ENCODE measurements at places on chromosomes 11 and 22.

DNA sequence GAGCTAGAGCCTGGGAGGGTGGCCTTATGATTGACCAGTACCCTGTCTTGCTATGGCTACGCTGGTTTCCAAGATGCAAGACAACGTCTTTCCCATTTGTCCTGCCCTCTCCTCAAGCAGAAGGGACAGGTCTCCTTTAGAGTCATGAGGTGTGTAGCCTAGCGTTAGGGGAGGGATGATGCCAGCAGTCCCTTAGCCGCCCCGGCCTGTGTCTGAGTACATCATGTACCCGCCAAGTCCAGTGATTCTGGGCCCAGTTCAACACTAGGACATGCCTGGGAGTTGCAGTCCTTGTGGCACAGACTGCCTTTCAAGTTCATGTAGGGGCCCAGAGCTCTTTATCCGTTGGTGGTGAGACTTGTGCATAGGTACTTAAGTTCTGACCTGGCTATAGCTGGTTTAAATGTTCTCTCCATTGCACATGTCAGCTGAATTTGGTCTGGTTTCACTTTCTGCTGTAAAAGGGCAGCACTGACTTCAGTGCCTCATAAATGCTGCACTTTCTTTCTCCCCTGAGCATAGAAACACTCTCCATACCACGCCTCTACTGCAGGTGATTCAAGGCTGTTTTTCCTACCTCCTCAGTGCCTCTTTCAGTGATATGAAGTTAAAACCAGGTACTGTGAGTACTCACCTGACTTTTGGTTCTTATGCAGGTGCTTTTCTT, 151.1 kb downstream of the METTL15 start:
- DNase-seq, result no peak

GRCh38 chr11:19076744-19077589, 16.4 kb upstream of the MRGPRX2 start:
- peak; percentile 14 for DNase-seq

DNA sequence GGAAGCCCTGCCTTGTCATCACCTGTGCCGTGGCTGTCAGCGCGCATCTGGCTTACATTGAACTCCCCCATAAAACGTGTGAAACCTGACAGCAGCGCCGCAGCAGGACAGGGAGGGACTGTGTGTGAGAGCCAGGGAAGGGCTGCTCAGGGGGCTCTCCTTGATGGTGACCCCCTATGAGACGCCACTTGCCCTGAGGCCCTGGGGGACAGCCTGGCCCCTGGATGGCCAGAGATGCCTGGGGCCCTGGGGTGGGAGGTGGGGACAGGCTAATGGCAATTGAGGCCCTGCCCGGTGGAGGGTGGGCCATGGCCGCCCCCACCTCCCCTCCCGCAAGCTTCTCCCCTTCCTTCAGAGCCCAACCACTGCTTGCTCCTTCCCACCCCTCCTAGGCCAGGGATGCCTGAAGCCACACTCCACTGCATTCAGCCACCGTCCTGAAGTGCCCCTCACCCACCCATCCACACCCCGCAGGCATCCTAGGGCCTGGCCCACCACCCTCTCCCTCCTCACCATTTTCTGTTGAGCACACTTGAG, 35.3 kb upstream of the KCNQ1OT1 start:
- no peak for DNase-seq

GRCh38 chr11:9016916-9017642, 13.3 kb upstream of the NRIP3 start:
- DNase-seq, result no peak

DNA sequence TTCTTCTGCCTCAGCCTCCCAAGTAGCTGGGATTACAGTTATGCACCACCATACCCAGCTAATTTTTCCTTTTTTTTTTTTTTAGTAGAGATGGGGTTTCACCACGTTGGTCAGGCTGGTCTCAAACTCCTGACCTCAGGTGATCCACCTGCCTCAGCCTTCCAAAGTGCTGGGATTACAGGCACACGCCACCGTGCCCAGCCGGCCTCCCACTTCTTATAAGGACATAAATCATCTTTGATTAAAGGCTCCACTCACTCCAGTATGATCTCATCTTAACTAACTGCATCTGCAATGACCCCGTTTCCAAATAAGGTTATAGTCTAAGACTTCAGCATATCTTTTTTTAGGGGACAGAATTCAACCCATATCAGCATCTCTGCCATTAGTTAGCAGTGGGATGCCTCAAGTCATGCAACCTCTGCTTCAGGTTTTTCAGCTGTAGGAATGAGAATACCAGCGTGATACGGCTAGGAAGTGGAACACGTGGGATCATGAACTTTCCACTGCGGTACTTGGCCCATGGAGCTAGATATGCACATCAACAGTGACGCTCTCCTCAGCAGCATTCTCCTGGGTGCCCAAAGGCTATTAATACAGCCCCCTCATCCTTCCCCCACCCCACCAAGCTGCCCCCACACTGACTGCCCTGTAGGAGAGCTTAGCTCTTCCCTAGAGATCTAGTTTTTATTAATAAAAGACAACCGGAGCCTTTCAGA, 41.4 kb downstream of the MCHR1 start:
- DNase-seq, result no peak

DNA sequence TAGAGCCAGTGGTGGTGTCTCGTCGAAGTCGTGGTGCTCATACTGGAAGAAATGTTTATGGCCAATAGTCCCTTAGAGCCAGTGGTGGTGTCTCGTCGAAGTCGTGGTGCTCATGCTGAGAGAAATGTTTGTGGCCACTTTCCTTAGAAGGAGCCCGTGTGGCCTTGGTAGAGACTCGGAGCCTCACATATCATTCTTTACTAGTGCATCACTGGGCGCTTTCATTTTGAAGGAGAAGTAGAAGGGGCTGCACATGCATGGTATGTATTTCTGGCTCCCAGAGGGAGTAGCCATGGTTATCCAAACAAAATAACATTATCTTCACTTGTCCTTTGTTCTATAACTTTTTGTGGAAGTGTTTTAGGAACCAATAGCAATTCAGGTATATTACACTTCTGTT, 69.5 kb downstream of the JAM3 start:
- no peak for DNase-seq

DNA sequence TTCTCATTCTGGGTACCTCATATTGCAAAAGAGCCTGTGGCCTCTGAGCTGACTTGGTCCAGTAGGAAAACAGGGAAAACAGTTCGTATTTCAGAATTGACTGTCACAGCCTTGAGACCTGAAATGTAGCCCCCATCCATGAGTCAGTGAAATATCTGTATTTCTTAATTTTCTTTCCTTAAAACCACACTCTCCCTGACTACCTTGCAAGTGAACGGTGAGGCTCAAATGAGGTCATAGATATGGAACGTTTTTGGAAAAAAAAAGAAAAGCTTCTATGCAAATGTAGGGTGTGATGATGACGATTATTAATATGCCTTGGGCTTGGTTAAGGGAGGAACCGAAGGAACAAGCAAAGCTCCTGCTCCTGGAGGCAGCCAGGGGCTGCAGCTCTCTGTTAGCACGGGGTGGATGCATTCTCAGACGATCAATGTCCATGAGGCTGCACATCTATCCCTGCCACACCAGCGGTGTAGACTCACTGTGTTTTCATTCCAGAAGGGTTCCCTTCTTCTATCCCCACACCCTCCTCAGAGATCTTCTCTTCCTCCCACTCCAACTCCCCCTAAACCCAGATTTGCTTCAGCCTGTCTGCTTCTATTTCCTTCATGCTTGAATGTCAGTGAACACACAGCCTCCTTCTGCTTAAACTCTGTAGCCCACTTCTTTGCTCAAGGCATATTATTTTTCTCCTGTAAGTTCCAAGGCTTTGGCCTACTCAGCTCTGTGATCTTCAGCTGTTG, 29.2 kb upstream of the SCN3B start:
- DNase-seq, result no peak

DNA sequence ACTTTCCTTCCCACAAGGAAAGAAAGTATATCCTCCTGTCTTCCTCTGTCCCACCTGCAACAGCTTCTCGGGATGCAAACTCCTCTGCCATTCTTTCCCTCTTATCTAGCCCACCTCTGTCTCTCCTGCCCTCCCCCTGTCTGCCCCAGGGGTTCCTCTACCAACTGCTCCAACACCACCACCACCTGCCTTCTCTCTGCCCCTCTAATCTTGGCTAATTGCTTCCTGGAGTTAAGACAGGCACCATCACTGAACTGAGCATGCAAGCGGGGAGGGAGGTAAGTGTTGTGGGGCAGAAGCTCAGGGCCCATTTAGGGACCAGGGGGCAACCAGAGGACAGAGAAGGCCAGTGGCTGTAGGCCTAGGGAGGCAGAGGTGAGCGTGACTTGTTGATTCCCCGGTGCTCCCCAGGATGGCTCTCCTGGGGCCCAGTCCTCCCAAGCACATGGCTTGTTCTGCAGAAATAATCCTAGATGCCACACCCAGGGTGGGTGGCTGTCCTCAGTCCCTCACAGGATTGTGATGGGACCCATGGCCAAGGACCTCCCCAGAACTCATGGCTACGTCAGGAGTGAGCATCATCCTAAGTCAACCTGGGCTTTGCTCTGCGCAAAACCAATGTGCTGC, 111.1 kb downstream of the TP53I11 start:
- no peak for DNase-seq

DNA sequence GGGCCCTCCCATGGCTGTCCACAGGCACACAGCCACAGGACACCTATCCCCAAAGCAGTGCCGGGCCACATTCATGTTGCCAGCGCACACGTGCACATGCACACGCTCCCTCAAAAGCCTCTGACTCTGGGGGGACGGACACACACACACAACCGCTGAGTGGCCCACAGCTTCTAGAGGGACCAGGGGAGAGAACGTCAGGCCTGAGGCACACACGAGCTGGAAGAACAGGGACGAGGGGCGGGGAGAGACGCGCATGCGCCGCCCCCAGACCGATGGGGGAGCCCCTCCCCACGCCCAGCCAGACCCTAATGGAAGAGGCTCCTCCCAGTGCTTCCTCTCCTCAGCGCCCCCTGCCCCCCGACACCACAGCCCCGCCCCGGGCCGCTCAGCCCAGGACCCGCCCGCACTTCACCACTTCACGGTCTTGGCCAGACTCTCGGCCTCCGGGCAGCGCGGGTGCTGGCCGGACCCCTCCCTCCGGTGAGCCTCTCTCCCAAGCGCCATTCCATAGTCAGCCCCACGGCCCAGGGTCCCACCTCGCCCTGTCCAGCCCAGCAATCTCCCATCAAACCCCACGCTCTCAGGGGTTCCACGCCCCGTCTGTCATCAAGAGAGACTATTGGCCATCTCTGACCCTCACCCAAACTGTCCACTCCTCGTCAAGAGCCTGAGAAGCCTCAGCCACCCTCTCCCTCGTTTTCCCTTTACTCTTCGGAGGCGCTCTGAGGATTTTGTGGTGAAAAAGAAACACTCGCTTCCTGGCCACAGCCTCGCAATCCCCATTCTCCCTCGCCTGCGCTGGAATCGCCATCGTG, 11.7 kb downstream of the NRXN2 start:
- no peak for DNase-seq

GRCh38 chr11:97751952-97752351, 1268.8 kb upstream of the CNTN5 start:
- DNase-seq, result no peak

GRCh38 chr11:43582024-43582862, 98.3 kb upstream of the HSD17B12 start:
- DNase-seq, result no peak

GRCh38 chr22:32712644-32713355, 88.7 kb upstream of the TIMP3 start:
- no peak for DNase-seq

DNA sequence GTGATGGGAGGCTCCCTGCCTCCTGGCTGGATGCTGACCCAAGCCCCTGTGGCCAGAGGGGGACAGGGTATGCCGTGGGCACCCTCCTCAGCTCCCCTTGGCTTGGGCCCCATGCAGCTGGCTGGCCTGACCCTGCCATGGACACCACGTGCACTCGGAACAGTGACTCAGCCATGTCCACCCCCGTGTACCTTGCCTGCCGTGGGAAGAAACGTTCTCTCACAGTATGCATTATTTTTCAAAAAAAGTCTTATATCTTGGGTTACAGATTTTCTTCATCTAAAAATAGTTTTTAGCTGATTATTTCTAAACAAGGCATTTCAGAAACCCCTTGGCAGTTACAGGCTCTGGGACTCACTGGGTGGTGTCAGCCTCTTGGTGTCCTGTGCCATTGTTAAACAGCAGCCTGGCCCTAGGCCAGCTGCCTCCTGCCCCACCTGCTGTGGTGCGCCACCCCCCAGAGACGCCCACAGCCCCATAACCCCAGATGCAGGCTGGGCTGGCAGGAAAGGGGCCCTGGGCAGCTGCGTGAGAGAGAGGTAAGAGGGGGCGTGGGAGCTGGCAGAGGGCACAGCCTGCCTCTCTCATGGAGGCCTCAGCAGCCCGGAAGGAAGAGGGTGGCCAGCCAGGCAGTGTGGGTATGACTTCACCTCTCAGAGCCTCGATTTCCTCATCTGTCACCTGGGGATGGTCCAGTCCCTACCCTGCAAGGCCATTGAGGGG, 99.8 kb downstream of the MORC2 start:
- no peak for DNase-seq

DNA sequence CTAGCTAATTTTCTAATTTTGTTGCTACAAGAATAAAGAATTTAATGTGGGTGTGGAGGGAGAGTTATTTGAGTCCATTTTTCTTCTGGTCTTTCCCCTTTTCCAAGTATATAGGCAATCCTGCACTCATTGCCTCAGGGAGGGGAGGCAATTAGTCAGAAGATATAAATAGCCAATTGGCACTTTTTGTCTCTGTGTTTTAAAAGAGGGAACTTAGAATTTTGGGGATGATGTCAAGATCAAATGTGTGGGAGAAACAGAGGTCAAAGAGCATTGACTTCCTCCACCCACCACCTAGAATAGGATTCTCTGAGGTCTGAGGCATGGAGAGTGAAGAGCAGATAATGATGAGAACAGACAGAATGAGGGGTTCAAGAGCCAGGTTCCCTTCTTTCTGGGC, 120.3 kb upstream of the ZC3H12C start:
- no peak for DNase-seq

- no peak for DNase-seq
These were observed 54.0 kb downstream of the SLC36A4 start for GRCh38 chr11:93143800-93144199.

GRCh38 chr22:43320943-43321900, 21.9 kb downstream of the SCUBE1 start:
- no peak for DNase-seq

- DNase-seq, result no peak
These were observed 35.2 kb downstream of the ALG9 start for GRCh38 chr11:111836162-111836561.

- no peak for DNase-seq
These were observed 15.6 kb downstream of the ARAP1 start for GRCh38 chr11:72736452-72737069.

GRCh38 chr22:26124991-26125725, 44.1 kb upstream of the SEZ6L start:
- no peak for DNase-seq

GRCh38 chr22:41816241-41816640, 15.8 kb downstream of the CCDC134 start:
- no peak for DNase-seq

- peak; percentile 54 for DNase-seq
These were observed 102.1 kb downstream of the C11orf91 start for GRCh38 chr11:33598426-33599069.

- DNase-seq, result no peak
These were observed 147.5 kb upstream of the CTSC start for GRCh38 chr11:88484873-88485621.

GRCh38 chr22:20080445-20080775, 369 bp downstream of the DGCR8 start:
- peak; percentile 29 for DNase-seq

All from NCI-H2107 (cell line).